Stimulated activated CD8-positive, alpha-beta memory T cell treated with anti-CD3 and anti-CD28 coated beads, Interleukin-2, amount 100 ng/mL, for 1 hour (primary cell): ENCODE measurements at places on chromosomes 16 and 17.
A peak's percentile ranks its signal among the peaks of the same experiment; 100 is the strongest.

GRCh38 chr17:76914937-76915336, 46.7 kb downstream of the MGAT5B start:
- no peak for DNase-seq

DNA sequence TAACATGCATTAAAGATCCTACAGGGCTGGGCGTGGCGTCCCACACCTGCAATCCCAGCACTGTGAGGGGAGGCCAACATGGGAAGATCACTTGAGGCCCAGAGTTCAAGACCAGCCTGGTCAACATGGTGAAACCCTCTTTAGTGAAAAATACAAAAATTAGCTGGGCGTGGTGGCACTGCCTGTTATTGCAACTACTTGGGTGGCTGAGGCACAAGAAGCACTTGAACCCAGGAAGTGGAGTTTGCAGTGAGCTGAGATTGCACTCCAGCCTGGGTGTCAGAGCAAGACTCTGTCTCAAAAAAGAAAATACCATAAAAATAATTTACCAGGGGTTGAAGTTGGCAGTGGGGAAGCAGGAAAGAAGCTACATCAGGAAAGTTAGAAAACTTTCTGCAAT, 12.9 kb downstream of the TXNDC11 start:
- no peak for DNase-seq

- DNase-seq, result no peak
Observed at GRCh38 chr17:14797801-14798200, 467.3 kb downstream of the PMP22 start.

DNA sequence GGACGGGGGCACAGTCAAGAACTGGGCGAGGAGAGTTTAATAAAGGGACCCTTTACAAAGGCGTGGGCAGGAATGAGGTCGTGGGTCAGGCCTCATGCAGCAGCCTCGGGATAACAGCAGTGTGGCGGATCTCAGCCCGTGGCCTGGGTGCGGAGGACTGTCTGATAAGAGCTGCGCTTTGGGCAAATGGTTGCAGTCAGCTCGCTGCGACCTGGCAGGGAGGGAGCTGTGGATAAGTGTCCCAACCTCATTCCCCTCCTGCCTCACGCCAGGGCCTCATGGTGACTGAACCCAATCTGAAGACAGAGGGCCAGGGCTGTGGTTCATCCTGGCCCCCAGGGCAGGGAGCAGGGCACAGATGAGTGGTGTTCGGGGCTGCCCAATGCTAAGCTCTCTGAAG, 13.6 kb downstream of the SMTNL2 start:
- no peak for DNase-seq

GRCh38 chr16:58409316-58409973, 17.2 kb downstream of the GINS3 start:
- DNase-seq, result no peak

DNA sequence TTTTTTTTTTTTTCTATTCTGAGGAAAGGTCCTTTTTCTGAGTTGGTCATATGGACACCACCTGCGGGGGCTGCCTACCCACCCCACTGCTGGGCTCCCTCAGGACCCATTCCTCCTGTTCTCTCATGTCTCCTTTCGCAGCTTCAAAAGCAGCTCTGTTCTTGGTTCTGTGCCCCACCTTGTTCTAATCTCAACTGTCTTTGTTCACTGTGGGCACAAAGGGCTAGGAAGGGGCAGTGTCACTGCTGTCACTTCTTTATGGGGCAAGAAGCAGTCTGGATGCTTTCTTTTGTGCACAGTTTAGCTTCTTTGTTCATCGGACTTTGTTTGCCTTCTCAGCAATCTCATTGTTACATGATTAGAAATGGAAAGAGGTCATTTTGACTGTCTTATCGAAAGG, 7.1 kb downstream of the GOSR2 start:
- DNase-seq, result no peak

- DNase-seq, result no peak
Observed at GRCh38 chr17:77312786-77313599, 172.2 kb downstream of the SEC14L1 start.

DNA sequence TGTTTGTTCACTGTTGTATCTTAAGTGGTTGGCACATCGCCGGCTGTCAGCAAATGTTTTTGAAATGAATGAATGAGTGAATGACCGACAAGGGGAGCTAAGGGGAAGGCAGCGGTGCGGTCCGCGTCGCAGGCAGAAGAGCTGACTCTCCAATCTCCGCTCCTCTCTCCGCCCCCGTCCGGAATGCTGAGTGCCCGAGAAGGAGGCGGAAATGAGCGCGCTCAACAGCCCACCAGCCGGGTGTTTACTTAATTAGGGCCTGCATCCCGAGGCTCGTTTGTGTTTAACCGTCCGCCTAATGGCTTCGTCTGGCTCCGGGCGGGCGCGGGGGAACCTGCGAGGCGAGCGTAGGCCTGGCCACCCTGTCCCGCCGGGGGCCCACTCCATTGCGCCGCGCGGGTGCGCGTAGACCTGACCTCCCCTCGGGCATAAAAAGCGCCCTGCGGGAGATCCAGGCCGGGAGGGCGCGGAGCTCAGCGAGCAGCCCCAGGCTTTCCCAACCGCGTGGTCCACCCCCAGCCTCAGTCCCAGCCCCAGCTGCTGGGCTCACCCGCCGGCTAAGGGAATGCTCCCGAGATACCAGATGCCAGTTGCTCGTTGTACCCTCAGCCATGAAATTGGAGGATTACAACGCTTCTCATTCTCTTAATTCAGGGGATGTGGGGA, 2.5 kb upstream of the CDH3 start:
- no peak for DNase-seq

DNA sequence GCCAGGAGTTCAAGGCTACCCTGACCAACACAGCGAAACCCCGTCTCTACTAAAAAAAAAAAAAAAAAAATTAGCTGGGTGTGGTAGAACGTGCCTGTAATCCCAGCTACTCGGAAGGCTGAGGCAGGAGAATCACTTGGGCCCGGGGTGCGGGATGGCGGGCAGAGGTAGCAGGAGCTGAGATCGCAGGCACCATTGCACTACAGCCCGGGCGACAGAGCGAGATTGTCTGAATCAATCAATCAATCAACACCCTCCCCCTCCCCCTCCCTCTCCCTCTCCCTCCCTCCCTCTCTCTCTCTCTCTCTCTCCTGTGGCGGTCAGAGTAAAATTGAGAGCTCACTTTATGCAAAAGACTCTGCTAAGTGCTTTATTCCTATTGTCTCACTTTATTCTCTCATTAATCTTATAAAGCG, 1.2 kb downstream of the HSDL1 start:
- no peak for DNase-seq

GRCh38 chr16:87552072-87552718, 50.1 kb upstream of the JPH3 start:
- DNase-seq, result no peak

- DNase-seq, result no peak
Observed at GRCh38 chr16:48182979-48183537, 27.3 kb upstream of the ABCC12 start.

GRCh38 chr17:18226284-18226945, 980 bp downstream of the LLGL1 start:
- no peak for DNase-seq

GRCh38 chr17:83190004-83190385, 110.6 kb downstream of the METRNL start:
- no peak for DNase-seq

DNA sequence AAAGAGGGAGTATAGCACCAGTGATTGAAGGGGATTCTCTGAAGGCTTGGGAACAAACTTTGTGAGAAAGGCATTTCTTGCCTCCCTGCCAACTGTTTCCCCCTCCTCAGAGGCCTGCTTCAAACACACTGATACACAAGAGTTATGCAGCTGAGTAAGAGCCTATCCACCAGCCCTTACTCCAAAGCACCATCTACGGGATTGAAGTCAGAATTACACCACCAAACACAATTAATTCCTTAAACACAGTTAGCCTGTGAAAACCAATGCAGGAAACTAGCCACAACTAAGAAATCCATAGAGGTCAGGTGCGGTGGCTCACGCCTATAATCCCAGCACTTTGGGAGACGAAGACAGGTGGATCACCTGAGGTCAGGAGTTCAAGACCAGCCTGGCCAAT, 138.3 kb downstream of the SHCBP1 start:
- DNase-seq, result no peak

GRCh38 chr16:2682209-2683021, at the start of gene KCTD5:
KCTD5 (plus strand) TSS chr16:2682523; CDS start chr16:2682549, 26 bp downstream.
- DNase-seq, result peak; percentile 93

DNA sequence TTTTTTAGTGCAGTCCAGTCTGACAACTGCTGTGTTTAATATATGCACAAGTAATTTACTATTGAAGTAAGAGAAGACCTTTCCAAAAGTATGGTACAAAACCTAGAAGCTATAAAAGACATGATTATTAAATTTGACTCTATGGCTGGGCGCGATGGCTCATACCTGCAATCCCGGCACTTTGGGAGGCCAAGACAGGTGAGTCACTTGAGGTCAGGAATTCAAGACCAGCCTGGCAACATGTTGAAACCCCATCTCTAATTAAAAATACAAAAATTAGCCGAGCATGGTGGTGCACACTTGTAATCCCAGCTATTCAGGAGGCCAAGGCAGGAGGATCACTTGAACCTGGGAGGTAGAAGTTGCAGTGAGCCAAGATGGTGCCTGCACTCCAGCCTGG, 41.4 kb upstream of the VWA3A start:
- DNase-seq, result no peak

DNA sequence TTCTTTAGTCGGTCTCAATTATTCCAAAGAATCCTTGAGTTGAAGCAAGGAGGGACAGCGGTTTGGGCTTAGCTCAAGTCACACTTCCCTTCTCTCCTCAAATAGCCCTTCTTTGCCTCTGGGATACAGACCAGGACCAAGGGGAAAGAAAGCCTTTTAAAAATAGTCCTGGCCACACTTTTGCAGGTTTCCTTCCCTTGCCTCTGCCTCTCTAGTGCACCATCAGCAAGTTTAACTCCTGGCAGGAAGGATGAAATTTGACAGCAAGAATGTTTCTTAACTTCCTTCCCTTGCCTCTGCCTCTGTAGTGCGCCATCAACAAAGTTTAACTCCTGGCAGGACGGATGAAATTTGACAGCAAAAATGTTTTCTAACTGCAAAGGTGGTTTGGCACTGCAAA, 7.2 kb upstream of the G6PC1 start:
- DNase-seq, result no peak

- no peak for DNase-seq
Observed at GRCh38 chr17:31549121-31549524, 157.6 kb downstream of the RAB11FIP4 start.

- no peak for DNase-seq
Observed at GRCh38 chr16:66169817-66170216, 196.7 kb upstream of the CDH5 start.

DNA sequence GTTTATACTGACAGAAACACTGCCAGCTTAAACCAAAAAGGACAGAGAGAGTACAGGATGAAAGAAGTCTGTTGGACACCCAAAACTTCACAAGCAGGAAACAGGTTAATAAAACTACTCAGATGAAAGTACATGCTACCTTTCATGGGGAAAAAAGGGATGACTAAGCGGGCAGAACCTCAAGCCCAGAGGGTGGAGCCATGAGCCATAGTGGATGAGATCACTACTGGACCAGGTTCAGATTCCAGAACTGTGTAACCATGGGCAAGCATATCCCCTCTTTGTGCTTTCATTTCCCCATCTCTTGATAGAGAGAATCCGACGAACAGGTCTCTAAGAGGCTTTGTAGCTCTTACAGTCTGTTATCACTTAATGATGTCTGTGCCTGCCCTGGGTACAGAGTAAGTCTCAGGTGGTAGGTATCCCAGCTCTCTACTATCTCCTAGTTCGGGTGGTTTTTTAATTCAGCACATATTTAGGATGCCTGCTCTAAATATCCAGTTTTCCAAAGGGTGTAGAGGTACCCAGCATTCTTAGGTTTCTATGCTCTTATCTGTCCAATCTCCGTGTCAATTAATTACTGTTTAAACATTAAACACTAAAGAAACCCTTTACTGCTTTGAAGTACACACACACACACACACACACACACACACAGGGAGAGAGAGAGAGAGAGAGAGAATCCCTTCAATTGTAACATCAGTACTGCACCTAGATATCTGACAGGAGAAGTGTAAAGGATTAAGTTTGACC, 206.7 kb downstream of the ZNF423 start:
- no peak for DNase-seq

- no peak for DNase-seq
Observed at GRCh38 chr16:17104654-17105053, 366.1 kb downstream of the XYLT1 start.

DNA sequence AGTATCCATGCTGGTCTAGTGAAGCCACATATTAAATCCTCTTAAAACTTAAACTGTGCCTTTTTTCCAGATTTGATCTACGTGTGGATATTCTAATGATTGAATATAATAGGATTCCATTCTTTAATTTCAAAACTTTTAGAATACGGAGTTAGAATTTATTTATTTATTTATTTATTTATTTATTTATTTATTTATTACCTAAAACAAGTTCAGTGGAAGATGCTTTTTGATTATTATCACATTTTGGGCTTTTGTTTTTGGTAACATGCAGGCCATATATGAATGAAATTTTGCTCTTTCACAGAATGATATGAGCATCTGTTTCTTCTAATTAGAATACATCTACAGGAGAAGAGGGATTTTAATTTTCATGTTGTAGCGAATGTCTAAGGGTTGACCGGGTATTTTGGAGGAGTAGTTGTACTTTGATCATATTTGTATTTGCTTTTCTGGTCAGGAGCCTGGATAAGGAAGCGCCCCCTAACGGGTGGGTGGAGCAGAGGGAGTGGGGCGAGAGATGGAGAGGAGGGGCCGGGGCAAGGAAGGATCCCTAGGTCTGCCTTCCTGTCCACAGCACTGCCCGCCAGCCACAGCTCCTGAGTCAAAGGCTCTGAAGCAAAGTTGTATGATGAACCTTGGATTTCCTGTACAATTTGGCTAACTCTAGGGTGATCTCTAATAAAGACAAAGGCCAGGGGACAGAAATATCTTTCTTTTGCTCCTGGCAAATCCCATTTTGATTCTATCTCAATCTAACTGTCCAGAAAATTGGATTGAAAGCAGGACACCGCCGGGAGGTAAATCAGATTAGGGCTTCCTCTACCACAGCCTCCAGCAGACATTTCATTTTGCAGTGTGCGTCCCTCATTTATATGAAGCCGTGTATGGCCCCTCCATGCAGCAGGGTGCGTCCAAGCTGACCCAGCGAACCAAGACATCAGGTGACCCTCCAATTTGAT, 149.1 kb downstream of the PRKCA start:
- no peak for DNase-seq

DNA sequence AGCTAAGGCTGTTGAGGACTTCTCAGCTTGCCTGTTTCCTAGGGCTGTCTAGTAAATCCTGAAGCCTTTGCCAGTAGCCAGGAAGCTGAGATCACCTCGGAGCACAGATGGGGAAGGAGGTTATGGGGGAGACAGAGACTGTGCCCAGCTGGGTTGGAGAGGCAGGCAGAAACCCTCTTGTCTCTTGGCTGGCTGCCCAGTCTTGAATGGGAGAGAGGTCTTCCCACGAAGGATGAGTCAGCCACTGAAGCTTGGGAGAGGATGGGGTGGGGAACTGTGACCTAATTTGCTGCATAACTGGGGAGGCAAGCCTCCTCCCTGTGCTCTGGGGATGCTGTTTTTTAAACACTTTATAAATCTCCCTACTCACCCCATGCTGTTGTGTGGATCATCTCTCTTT, 69.8 kb downstream of the SHISA9 start:
- no peak for DNase-seq

- DNase-seq, result no peak
Observed at GRCh38 chr17:6162892-6163291, 92.7 kb downstream of the WSCD1 start.
